GDM1 (cell line): ENCODE measurements at places on chromosomes 4 and X.

DNA sequence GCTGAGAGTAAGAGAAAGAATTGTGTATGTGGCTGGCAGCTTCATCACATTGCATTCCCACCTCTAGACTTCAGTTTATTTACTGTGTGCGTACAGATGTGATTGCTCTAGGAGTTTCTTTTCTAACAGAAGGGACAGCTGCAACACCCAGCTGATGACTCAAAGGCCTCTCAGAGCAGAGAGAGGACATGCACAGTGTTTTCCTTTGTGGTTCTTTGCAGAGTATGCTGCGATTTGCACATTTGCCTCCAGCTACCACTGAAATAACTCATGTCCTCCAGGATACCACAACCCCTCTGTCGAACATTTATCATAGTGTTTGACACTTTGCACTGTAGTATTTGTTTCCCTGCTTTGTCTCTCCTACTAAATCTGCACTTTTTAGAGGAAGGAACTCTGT is 294.1 kb downstream of the STIM2 start:
- DNase-seq: peak; percentile 64

- DNase-seq: no peak
Observed at GRCh38 chr4:8185295-8185694, 13.8 kb upstream of the SH3TC1 start.

DNA sequence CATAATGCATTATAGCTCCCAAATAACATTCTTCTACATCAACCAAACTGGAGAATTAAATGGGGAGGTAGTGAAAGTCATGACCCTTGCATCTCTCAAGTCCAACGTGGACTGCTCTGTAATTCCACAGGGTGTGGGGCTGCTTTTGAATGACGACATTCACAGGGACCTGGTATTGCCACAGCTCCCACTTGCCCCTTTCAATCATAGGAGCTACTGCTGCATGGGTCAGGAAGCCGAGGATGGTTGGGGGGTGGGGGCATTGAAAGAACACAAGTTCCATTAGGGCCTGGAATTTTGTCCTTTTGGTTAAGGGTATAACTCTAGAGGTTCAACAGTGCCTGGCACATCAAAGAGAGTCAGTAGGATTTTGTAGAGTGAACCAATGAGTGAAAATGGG is 7.4 kb upstream of the CT55 start:
- no peak for DNase-seq

- no peak for DNase-seq
Observed at GRCh38 chr4:126799416-126799815, 833.3 kb upstream of the INTU start.
